ENCODE measurements at places on chromosomes 1 and 21.
A peak's percentile ranks its signal among the peaks of the same experiment; 100 is the strongest.

- no peak for DNase-seq
Observed at GRCh38 chr1:177511036-177511435, 340.3 kb downstream of the BRINP2 start.

- DNase-seq, result no peak
Observed at GRCh38 chr1:87956072-87956471, 627.4 kb downstream of the LMO4 start.

DNA sequence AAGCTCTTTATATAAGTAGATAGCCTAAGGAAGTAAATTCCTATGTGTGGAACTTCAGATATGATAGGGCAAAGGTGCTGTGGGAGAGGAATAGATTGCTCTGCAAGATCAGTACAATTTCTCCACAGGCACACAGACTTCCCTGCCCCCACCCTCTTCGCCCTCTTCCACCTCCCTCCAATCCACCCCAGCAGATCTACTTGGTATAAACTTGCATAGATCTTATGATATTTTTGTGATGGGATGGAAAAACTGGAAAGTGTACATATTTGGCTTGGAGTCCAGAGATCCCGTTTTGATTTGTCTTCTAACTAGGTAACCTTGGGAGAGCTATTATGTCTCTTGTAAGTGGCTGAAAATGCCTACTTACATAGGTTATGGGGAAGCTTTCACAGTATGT lies 586.3 kb upstream of the USP24 start:
- DNase-seq, result no peak

GRCh38 chr1:171841931-171842761 lies 848 bp downstream of the DNM3 start:
- DNase-seq, result no peak

- no peak for DNase-seq
Observed at GRCh38 chr1:198660341-198661261, 21.8 kb downstream of the PTPRC start.

- no peak for DNase-seq
Observed at GRCh38 chr21:20800106-20800505, 198.1 kb upstream of the NCAM2 start.

DNA sequence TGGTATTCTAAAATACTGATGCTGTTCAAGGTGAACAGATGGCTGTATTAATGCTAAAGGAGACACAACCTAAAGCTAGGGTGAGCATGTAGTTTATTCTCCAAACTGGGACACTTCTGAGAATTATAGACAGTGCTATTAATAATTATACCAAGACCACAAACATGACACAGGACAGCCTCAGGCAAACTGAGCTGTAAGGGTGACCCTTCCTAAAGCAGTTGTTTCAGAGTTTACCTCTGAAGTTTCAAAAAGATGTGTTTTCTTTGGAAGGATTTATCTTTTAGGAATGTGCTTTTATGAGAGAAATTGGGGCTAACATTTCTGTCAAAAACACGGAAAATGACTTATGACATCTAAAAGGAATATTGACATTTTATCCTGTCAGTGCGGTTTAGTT lies 68.8 kb downstream of the RPS6KC1 start:
- no peak for DNase-seq

DNA sequence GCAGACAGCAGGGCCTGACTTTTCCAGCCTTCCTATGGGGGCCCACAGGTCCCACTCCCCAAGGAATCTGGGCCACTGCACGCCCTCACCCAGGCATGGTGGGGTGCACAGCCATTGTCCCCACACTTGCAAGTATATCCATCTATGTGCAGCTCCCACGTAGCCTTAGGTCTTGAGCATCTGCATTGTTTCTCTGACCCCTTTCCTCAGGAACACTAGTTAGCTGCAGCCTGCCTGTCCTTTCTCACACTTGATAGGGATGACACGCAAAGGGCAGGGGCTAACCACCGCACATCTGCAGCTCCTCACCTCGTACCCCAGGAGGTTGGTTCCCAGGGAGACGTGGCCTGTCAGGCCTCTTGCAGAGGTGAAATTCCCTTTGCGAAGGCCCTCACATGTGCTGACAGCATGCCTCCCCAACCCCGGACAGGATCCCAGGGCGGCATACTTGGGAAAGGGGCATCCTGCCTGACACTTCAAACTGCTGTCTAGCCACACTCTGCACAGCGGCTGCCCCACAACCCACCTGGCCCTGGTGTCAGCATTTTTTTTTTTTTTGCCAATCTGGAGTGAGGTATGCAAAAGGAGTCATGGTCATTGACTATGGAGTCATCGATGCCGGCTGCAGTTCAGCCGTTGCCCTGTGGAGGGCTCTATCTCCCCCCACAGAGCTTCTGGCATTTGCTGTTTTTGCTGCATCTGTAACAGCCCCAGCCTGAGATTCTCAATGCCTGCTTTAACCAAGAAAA lies 5.0 kb downstream of the JMJD4 start:
- DNase-seq, result peak; percentile 86

DNA sequence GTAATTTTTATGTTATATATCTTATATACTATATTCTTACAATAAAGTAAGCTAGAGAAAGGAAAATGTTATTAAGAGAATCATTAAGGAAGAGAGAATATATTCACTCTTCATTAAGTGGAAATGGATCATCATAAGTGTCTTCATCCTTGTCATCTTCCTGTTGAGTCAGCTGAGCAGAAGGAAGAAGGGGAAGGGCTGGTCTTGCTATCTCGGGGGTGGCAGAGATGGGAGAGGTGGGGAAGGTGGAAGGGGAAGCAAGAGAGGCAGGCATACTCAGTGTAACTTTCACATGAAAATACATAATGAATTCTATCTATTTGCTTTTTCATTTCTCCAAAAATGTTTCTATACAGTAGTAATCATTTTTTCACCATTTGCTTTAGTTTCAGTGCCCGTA lies 5.1 kb downstream of the DNASE2B start:
- DNase-seq, result no peak

- DNase-seq, result no peak
Observed at GRCh38 chr1:15712168-15712567, 23.9 kb upstream of the SLC25A34 start.

GRCh38 chr1:22452481-22452957 lies 868 bp downstream of the ZBTB40 start:
- no peak for DNase-seq

GRCh38 chr1:143625886-143626285 lies 345.9 kb downstream of the FAM72C start:
- no peak for DNase-seq

- no peak for DNase-seq
Observed at GRCh38 chr21:37071561-37072273, 1.2 kb downstream of the PIGP start.

DNA sequence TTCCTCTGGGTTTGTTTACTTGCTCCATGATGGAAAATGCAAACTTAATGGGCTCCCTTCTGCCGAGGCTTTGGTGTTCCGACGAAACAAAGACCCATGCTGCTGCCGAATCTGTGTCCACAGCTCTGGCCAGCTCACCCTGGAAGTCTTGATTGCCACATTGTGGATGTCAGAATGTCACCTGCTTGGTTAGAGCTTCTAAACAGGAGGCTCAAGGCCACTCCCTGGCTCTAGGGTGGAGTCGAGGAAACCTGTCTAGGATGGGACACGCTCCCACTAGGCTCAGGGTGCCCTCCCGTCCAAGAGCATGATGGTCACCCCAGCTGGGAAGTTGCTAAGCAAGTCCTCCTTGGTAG lies 279.3 kb upstream of the VAMP3 start:
- no peak for DNase-seq

DNA sequence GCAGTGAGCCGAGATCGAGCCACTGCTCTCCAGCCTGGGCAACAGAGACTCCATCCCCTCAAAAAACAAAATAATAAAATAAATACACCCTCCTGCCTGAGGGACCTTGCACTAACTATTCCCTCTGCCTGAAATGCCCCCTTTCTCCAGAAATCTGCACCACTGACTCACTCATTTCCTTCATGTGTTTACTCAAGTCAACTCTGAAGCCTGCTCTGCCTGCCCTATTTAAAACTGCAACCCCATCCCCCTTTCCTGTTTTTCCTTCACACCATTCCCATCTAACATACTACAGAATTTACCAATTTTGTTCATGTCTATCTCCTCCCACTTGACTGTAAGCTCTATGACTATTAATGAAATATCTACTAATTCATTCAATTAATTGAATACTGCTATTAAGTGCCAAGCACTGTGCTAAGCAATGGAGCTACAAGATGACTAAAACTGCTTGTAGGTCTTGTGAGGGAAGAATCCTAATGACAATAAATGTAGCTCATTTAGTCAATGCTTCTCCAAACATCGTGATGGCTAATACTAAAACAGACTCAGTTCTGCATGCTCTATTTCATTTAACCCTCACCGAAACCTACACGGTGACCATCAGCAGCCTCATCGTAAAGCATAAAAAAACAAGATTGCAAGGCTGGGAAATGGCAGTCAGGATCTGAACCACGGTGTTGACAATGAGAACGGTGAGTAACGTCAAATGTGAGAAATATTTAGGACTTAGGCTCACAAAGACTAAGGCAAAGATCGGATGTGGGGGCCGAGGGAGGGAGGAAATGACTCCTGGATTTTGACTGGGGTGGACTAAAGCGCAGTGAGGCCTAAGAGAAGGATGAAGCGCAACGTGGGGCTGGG lies 749 bp upstream of the TMEM39B start:
- DNase-seq, result peak; percentile 26

- DNase-seq, result no peak
Observed at GRCh38 chr1:205935869-205936268, 7.4 kb downstream of the SLC26A9 start.

- no peak for DNase-seq
Observed at GRCh38 chr1:161805399-161806197, 39.5 kb downstream of the ATF6 start.

DNA sequence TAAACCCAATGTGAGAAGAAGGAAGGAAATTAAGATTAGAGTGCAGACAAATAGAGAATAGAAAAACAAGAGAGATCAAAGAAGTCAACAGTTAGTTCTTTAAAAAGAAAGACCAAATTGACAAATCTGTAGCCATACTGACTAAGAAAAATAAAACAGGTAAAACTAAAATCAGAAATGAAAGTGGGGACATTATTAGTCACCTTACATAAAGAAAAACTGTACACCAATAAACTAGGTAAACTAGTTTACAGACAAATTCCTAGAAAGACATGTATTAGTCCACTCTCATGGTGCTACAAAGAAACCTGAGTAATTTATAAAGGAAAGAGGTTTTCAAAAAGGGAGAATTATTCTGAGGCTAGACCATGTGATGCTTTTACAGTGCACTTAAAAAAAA lies 22.3 kb downstream of the BLZF1 start:
- DNase-seq, result no peak

- DNase-seq, result no peak
Observed at GRCh38 chr1:223683586-223684487, 18.3 kb upstream of the CAPN8 start.

GRCh38 chr1:19664453-19665185 lies at the start of gene HTR6:
TSS of gene HTR6 (plus strand) at chr1:19664875. CDS start at chr1:19665754, 879 bp downstream.
- DNase-seq, result peak; percentile 68

DNA sequence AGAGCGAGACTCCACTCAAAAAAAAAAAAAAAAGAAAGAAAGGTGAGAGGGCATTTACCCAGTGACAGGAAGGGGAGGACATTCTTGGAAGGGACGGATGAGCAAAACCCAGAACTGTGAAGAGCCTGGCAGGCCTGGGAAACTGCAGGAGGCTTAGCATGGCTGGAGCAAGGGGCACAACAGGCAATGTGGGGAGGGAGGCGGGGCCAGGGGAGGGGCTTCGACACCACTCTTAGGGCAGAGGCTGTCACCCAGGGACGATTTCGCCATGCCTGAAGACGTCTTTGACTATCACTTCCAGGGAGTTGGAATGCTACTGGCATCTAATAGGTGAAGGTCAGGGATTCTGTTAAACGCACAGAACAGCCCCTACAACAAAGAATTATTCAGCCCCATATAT lies 184.0 kb downstream of the HUNK start:
- DNase-seq, result no peak

- no peak for DNase-seq
Observed at GRCh38 chr1:9181990-9182783, 52.4 kb upstream of the H6PD start.

GRCh38 chr1:94329986-94330385 lies 88.2 kb upstream of the ABCD3 start:
- DNase-seq, result no peak

- DNase-seq, result no peak
Observed at GRCh38 chr21:15164678-15165303, 100.0 kb upstream of the NRIP1 start.

GRCh38 chr1:234260578-234260977 lies 112.7 kb upstream of the COA6 start:
- no peak for DNase-seq

DNA sequence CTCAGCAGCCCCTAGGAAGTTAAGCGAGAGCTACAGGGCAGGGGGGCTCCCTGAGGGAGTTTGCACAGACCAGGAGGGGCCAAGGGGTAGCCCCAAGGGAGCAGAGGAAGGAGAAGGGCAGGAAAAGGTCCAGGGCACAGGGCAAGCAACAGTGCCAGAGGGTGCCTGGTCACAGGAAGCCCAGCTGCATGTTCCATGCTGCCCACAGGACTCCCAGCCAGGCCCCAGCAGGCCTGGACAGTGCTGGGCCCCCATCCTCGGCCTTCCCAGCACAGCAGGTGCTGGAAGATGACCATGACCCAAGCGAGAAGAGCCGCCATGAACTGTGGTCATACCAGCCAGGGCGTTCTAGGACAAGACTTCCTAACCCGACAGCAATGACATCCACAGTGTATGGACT lies 11.0 kb downstream of the KLHL21 start:
- no peak for DNase-seq

GRCh38 chr1:97911266-97912215 lies 9.3 kb downstream of the DPYD start:
- no peak for DNase-seq

DNA sequence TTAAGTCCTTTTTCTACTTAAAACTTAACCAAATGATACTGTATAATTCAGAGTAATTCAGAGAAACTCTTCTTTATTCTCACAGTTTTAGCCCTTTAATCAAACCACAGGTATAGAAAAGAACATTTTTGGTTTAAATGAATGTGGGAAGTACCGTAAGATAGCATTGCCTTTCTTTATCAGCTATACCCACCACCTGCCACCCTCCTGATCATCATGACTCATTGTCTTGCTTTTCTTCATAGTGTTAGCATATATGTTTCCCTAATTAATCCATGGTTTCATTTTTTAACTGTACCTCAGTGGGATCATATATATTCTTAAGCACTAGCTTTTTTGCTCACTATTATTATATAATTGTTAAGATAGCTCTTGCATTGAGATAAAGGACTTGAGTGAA lies 27.5 kb upstream of the ANGPTL1 start:
- no peak for DNase-seq

DNA sequence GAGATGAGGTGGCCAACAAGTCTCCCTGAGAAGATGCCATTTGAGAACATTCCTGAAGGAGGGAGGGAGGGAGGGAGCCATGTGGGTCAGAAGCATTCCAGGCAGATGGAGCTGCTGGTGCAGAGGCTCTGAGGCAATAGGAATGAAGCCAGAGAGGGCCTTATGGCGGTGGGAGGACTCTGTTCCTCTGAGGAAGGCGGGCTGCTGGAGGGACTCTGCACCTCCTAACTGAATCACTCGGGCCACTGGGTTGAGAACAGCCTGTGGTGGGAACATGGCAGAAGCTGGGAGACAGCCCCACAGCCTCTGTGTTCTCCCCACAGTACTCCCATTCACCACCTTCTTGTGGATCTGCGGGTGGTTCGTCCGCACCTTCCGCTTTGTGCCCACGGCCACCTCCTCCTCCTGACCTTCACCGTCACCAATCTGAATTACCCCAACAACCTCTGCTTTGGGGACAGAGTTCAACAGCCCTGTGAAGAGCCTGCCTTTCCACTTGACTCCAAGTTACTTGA lies 2.4 kb upstream of the TMEM125 start:
- no peak for DNase-seq

Data from 8988T (cell line).